ENCODE measurements at places on chromosomes 1 and 21.

- DNase-seq: no peak
Observed at GRCh38 chr1:35706846-35707600, 11.7 kb downstream of the C1orf216 start.

DNA sequence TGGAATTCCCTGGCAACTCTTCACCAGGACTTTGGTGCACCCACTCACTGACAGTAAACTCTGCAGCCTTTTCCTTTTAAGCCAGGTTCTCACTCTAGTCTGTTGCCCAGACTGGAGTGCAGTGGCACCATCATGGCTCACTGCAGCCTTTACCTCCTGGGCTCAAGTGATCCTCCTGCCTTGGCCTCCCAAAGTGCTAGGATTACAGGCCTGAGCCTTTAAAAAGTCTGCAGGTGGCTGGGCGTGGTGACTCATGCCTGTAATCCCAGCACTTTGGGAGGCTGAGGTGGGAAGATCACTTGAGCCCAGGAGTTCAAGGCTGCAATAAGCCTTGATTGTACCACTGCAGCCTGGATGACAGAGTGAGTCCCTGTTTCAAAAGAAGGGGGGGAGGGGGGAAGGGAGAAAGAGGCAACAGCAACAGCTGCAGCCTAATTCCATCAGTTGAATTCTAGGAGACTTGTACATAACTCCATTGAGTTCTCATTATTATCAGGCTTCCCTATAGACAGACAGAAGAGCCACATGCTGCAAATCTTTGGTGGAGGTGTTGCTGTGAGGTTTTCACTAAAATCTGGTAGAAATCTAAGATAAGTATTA is 8.1 kb upstream of the HNRNPR start:
- DNase-seq: no peak

- no peak for DNase-seq
Observed at GRCh38 chr1:43605766-43606165, 44.2 kb upstream of the KDM4A start.

DNA sequence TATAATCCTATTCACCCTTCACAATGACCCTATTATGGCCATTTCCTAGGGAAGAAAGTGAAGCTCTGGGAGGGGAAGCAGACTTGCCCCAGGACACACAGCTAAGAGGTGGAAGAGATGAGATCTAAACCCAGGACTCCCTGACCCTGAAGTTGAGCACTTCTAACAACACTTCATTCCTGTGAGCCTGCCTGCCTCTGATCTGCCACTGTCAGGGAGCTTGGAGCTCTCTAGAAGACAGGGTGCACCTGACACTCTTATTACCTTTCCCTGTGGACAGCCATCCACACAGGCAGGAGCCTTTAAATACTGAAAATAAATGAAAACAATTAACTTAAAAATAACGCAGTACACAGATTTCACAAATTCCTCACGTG is 599 bp downstream of the MKNK1 start:
- no peak for DNase-seq

- DNase-seq: no peak
Observed at GRCh38 chr1:220885971-220886370, 6.7 kb downstream of the HLX start.

DNA sequence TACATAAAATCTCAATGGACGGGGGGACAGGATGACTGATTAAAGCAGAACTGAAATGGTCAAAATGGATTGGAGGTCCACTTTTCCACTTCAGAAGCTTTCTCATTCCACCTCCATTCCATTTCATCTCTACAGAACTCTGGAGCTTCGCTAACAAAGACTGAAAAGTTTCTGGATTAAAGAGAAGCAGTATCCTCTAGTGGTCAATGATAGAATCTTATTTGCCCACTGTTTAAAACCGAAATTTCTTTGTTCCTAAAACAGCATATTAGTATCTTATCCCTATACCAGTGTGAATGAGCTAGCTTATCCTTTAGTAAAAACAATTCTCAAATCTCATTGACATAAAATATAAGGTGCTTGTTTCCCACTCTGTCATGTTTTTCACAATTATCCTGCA is 890.6 kb downstream of the KCNT2 start:
- no peak for DNase-seq

DNA sequence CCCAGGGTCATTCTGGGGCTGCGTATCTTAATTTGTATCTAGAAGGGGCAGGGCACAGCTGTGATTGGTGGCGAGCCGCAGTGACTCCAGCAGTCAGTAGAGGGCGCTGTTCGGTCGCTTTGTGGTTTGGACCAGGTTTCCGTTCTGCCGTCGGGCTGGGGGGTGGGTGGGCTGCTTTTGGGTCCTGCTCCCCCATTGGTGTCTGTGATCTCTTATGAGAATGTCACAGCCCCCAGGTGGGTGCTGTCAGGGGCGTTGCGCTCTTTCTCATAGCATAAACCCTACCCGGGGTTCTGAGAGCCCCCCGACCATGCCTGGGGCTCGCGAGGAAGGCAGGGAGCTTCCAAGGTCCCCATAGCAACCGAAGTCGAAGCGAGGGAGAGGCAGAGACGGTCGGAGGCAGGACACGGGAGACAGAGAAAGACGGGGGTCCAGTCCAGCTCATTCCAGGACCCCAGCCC is 5.4 kb downstream of the TFF3 start:
- no peak for DNase-seq

- DNase-seq: no peak
Observed at GRCh38 chr1:203143641-203144040, 16.1 kb downstream of the ADORA1 start.

- no peak for DNase-seq
Observed at GRCh38 chr1:204359474-204360255, at the start of gene PLEKHA6. Gene PLEKHA6 (minus strand): TSS chr1:204359929. CDS start chr1:204273727, 86,202 bp downstream.

DNA sequence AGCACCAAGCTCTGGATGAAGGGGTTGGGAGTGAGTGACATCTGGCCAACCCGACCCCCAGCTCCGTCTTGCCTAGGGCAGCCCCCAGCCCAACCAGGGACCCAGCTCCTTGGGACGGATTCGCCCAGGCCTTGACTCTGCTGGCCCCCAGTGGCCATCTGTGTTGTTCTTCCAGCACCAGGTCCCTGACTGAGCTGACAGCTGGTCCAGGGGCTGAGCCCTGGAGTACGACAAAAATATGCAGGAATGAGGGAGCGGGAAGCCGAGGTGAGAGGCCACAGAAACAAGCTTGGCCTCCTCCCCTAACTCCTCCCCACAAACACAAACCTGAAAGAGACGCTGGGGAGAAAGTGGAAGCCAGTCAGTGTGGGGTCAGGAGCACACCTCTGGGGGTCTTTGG is 55.0 kb upstream of the PAX7 start:
- DNase-seq: no peak

DNA sequence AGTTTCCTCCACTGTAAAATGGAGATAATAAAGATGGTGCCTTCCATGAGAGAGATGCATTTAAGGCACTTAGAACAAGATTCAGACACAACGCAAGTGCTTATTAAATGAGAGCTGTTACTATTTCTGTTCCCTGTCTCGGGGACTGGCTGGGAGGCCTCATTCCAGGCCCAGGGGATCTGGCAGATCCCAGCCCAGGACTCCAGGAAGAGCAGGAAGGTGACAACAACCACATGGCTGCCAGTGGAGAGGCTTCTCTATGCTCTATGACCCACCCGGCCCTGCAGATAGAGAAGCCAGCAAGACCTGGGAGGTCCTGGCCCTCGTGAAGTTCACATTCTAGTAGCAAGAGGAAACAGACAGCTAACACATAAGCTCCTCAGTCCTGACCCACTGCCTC is 175.5 kb downstream of the ACTL8 start:
- no peak for DNase-seq

DNA sequence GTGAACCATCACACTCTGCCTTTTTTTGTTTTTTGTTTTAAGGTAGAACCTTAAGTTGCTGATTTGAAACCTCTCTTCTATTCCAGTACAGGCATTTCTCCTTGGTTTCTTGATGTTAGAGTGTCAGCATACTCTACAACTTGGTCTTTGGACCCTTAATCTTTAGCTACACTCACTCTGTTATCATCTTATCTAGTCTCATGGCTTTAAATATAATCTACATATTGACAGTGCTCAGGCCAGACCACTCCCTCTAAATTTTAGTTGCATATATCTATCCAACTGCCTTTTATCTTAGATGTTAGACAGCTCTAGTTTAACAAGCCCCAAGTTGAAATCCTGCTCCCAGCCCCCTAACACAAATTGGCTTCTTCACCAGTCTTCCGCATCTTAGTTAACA is 22.1 kb downstream of the NME7 start:
- no peak for DNase-seq

DNA sequence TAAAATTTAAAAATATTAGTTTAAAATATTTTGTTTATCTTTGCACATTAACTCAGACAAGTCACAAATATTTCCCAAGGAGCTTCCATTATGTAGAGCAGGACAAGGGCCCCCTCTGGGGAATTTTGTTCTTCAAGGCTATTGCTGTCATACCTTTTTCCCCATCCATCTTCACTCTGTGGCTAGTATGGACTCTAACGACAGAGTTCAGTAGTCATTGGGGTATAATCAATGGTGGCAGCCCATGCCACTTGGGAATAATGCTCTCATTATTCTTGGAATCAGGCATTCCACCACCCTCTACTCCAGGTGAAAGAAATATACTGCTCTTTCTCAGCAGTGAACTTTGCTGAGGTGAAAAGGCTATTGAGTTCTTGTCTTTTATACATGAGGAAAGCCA is 38.5 kb upstream of the ERO1B start:
- DNase-seq: no peak

DNA sequence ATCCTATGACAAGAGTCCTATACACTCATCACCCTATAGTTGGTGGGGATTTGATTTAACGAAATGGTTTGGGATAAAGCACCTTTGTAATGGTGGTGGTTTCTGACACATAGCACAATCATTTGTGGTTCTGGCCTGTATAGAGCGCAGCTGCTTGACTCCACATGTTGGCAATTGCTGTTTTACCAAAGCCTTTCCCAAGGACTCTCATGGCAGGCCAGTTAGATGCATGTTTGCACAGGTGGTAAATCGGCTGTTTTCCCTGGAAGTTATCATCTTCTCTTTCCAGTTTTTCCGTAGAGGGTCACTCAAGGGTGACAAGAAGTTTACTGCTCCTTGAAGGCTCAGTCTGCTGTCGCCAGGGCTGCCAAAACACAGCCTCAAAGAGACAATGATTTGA is 17.1 kb upstream of the XPR1 start:
- DNase-seq: no peak

- DNase-seq: no peak
Observed at GRCh38 chr1:157090196-157090647, 9.4 kb downstream of the ETV3L start.

DNA sequence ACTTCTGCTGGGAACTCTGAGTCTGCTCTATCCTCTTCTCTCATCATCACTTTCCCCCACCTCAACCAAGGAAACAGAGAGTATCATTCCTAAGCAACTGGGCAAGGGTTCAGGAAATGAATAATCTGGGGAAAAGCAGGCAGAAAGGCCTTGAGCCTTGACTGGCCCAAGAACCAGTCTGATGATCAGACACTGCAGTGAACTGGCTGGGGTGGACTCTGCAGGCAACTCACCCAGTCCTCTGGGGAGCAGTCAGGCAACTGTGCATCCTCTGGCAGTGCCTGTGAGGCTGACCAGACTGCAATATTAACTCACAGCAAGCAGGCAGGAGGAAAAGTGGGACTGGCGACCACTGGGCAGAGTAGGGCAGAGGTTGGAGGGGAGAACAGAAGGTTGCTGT is 991 bp downstream of the ANKRD35 start:
- no peak for DNase-seq

GRCh38 chr1:10730985-10731384 is 65.5 kb downstream of the CASZ1 start:
- DNase-seq: no peak

DNA sequence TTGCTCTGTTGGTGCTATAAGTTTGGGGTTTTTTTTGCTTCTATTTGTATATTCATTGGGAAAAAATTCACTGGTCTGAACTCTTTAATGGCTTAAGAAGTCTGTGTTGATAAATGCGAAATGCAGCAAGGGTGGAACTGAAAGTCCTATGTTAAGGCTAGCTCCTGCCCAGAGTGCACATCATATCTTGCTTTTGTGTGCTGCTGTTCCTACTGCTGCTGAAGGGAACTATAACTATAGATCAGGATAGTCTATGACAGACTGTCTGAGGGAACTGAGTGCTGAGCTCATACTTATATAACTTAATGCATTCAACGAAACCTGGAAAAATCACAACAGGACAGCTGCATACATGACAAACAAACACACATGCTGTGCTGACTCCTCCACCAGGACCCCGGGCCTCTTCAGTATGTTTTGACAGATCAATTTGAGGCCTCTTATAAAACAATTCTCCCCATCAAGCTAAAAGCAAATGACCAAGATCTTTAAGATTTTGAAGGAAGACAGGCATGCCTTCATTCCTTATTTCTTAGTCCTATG is 1031.5 kb upstream of the ADGRL2 start:
- no peak for DNase-seq

DNA sequence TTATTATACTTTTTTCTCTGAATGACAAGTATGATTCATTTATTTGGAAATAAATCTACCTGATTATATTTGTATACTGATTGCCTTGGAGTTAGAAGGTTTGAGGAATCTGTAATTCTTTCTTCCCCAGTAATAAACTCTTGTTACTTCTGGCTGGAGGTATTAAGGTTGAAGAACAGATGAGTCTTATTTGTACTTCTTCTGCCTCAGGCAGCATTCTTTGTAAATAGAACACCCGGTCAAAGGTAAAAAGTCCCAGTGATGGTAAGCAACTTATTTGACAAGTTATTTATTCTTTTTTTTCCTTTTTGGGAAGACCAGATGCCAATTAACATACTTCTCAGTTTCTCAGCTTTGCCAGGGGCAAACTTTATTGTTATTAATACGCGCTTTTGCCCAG is 12.9 kb downstream of the SNX27 start:
- no peak for DNase-seq

- no peak for DNase-seq
Observed at GRCh38 chr21:43206231-43207042, 37.6 kb downstream of the CRYAA start.

- DNase-seq: no peak
Observed at GRCh38 chr1:53336146-53336545, 8.3 kb upstream of the LRP8 start.

GRCh38 chr21:16388291-16388690 is 658.5 kb downstream of the USP25 start:
- DNase-seq: no peak
